Psoas muscle (tissue), 8 donors: ENCODE measurements at places on chromosomes 6 and 20.
A peak's percentile ranks its signal among the peaks of the same experiment; 100 is the strongest.

- peak; percentile 35 for DNase-seq
Observed at GRCh38 chr20:44188752-44189151, 1.8 kb upstream of the JPH2 start.

DNA sequence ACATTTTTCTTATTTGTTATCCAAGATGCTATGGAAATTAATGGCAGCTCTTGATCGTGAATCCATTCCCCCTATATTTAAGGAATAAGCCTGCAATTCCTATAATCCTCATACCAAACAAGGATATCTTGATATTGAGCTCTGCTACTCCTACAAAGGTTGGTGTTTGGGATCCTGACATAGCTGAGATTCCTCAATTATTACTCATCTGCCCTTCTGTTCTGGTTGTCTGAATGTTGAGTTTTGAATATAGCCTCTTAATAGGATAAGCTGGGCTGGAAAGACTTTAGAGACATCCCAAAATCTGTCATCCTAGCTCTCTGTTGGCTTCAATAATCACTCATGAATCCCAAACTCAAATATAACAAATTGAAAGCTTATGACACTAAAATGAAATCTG is 49.9 kb downstream of the CLIC5 start:
- DNase-seq = no peak

DNA sequence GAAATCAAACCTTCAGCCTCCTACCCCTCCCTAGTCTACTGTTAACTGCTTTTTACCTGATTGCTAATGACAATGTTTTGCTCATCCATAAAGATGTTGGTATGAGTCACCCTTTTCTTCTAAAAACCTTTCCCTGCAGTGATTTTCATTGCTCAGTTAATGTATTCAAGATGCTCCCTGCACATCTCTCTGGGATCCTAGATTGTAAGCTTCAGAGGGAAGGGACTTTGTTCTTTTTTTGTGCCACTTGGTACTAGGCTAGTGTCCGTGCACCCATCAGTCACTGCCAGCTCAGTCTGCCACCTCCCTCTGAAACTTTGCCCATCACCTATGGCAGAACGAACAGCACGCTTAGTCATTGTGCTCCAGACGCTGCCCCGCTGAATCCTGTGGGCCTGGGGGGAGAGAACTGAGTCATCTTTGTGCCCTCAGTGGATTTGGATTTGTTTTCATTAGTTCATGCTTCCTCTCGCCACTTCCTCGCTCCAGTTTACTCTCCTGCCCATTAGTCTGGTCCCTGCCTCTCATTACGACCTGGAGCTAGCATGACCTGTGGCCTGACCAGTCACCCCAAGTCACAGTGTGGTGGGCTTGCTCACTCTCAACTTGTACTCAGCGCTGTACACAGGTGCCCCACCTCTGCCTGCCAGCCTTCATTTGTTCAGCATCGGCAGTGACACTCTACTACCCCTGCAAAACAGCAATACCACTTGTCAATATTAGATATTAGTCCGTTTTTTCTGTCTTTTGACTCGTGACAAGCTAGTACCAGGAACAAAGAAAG is 78.0 kb upstream of the TMEM181 start:
- no peak for DNase-seq

- no peak for DNase-seq
Observed at GRCh38 chr6:80467408-80467807, 360.9 kb downstream of the BCKDHB start.

GRCh38 chr6:46626228-46626909 is 26.2 kb downstream of the CYP39A1 start:
- DNase-seq = no peak

DNA sequence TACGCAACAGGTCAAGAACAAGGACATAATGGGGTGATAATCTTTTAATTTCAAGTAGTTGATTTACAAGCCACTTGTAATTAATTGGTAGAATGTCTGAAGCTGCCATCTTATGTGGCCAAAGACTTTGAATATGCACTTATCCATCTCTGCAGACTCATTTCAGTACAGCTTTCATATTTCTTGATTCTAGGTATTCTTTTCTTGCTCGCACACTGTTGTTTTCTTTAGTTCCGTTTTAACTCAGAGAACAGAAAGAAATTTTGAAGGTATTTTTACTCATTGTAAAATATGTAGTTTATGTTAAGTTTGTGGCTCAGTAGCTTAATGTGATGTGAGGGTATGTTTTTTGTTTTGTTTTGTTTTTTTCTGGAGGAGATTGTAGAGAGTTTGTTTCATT is 73.9 kb downstream of the UBR2 start:
- DNase-seq = no peak

- no peak for DNase-seq
Observed at GRCh38 chr20:53975761-53976160, 94.6 kb downstream of the BCAS1 start.

- no peak for DNase-seq
Observed at GRCh38 chr6:136764517-136764993, 27.7 kb downstream of the MAP3K5 start.
